ENCODE measurements at places on chromosomes 5 and 9. TPM values are rescaled to one million over a fixed set of nuclear protein-coding genes. Genes with fewer than 3 reads are reported as not detected.

- DNase-seq, result no peak
Measured at GRCh38 chr5:138149530-138149929, 10.3 kb upstream of the NME5 start.

DNA sequence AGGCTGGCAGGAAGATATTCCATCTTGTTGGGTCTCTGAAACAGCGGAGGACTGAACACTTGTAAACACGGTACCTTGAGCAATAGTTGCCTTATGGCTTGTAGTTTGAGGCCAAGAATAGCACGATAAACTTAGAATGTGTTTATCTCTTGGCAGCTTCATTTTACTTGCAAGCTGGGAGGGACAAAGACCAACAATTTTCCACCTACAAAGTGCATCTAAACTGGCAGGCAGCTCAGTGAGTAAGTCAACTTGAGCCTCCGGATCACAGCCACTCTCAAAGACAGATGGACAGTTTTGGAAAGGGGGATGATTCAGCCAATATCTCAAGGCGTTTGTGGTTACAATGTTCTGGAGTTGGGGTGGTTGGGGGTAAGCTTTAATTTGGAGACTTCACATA is 652.6 kb downstream of the CETN3 start:
- DNase-seq, result no peak

- DNase-seq, result no peak
Measured at GRCh38 chr9:126628969-126629674, 15.4 kb downstream of the LMX1B start.

DNA sequence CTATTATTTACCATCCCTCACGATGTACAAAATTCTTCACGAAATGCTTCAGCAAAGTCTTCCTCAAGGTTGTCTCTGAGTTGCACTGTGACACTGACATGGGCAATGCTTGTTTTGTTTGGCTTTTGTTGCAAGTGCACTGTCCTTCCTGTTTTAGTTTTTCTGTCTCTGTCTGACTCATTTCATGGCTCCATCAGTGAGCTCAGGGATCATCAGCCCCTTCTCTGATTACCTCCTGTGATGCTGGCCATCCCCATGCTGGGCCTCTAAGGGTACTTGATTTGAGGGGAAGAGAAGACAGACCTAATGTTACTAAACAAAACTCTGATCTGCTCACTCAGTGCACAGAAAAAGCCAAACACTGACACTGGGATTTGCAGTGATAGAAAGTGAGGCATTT is 37.6 kb upstream of the STX17 start:
- DNase-seq, result no peak

- DNase-seq, result no peak
Measured at GRCh38 chr5:177306674-177307543, 3.3 kb downstream of the PRELID1 start.

DNA sequence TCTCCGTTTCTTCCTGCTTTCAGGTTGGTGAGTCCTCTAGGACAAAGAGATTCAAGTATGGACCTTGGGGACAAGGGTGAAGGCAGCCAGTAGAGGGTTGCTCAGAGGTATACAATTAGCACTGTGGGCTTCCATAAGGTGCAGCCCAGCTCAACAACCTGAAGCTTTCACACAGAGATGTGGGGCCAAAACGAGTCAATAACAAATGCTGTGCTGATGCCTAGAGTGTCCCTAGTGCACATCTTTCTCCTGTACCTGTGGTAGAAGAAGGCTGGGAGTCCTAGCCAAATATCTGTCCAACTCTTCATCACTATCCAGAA is 20.7 kb upstream of the MLANA start:
- DNase-seq, result no peak

GRCh38 chr9:120536949-120537640 is 42.9 kb downstream of the CDK5RAP2 start:
- DNase-seq, result no peak

PLAC8L1 gene
- total RNA-seq, result 2.2 TPM

UGT3A2 gene
- total RNA-seq, result 0.37 TPM

STKLD1 gene
- 2.6 TPM for total RNA-seq

SV2C gene
- total RNA-seq, result 17.8 TPM

GFPT2 gene
- total RNA-seq, result 11.6 TPM

TRPM6 gene
- total RNA-seq, result 1.7 TPM
